ENCODE measurements at places on chromosomes 3 and 15. TPM values are rescaled to one million over a fixed set of nuclear protein-coding genes. Genes with fewer than 3 reads are reported as not detected.

Gene GMPPB
- total RNA-seq, result 29.2 TPM

Gene ADAMTSL3
- 7.6 TPM for total RNA-seq

Gene GOLGA8N
- total RNA-seq, result 15.7 TPM

Gene TP63
- 0.15 TPM for total RNA-seq

Gene ARL14
- not detected for total RNA-seq

Gene TGM5
- not detected for total RNA-seq

Gene SOX14
- total RNA-seq, result not detected

Gene TIMP4
- 1.1 TPM for total RNA-seq

Gene RARRES1
- 283 TPM for total RNA-seq

Gene ITIH1
- total RNA-seq, result 0.53 TPM

DNA sequence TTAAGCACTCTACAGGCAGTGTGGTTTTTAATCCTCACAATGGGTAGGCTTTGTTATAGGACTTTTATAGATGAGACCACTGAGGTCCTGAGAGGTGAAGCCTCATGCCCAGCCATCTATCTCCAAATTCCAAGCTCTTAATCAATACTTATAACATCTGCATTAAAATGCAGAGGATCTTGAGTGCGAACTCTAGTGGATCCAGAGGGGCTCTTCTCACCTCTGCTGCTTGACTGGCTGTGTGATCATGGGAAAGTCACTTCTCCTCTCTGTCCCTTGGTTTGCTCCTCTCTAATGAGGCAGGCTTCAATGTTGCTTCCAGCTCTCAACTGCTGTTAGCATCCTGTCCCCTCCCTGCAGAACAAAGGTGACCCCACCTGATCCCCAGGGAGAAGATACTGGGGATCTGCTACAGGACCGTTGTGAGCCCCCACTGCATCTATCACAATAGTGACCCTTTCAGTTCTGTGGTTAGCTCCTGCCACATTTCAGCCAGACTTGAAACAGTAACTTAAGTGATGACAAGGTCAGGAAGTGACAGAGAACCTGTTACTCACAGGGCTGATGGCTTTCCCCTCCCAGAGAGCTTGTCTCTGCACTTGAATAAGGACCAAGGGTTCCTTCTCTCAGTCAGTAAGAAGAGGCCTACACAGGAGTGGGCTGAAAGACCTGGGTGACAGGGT, 1.3 kb downstream of the SLC27A2 start:
- H3K27me3 ChIP-seq, result no peaks in the 10 kb centered on the region
- DNase-seq, result no peak
- H3K27ac ChIP-seq, result no peak overlapping the region
- peak overlapping the region; percentile 31 for H3K4me3 ChIP-seq
- H3K36me3 ChIP-seq, result no peaks in the 10 kb centered on the region
- H3K4me1 ChIP-seq, result peaks cover 4% of the 10 kb centered on the region

- no peaks in the 10 kb centered on the region for H3K4me1 ChIP-seq
- no peak overlapping the region for H3K4me3 ChIP-seq
- H3K36me3 ChIP-seq, result no peaks in the 10 kb centered on the region
- no peak overlapping the region for H3K27ac ChIP-seq
Observed at GRCh38 chr15:39313881-39314280, 267.0 kb upstream of the THBS1 start.

DNA sequence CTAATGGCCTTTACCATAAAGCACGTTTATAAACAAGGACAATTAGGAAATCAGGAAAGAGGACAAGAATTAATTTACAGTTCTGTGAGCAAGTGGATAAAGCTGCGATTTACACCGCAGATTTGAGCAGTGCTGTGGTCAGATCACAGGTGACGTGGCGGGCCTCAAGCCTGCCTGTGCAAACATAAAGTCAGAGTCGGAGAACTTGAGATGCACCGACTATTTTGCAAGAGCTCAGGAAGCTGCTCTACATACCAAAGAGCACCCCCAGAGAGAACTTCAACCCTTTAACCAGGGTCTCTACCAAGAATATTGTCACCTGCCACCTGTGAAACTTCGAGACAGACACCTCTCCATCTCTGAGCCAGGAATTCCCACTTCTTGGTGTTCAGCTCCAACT, 35.7 kb downstream of the MECOM start:
- no peak overlapping the region for H3K27ac ChIP-seq
- H3K4me3 ChIP-seq, result no peak overlapping the region
- H3K4me1 ChIP-seq, result no peaks in the 10 kb centered on the region
- DNase-seq, result no peak
- no peaks in the 10 kb centered on the region for H3K36me3 ChIP-seq

DNA sequence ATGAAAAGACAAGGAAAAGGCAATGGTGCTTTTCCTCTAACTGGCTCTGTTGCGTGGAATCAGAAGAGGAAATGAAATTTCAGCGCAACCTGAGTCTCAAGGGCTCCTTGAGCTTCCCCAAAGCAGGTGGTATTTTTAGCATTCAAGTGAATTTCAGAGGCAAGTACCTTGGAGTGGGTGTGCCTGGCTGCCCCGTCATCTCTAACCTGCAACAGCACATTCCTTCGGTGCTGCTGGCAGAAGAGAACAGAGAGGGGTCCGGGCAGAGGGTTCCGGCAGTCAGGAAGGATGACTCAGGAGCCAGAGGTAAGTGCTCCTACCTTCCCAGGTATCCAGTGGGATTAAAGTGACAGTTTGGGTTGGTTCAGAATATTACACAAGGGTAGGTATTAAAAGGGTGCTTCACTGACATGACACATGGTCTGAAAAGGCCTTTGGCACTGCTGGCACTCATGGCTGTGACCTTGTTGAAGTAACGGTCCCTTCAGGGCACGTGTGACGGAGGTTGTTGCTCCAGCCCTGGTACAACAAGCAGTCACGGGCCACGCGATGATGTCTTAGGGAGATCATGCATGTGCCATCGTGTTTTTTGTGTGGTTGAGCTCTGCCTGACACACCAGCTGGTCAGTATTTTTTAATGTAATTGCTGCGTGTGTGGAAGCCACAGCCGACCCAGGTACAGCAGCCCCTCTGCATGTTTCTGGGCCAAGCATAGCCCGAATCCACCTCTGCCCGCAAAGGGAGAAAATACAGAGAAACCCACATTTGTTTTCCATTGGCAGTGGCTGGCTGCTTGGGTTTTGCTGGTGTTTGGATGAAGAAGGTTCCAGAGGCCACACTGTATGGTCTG, 75.7 kb downstream of the LRRK1 start:
- H3K36me3 ChIP-seq, result no peaks in the 10 kb centered on the region
- H3K4me1 ChIP-seq, result no peaks in the 10 kb centered on the region
- H3K27me3 ChIP-seq, result no peaks in the 10 kb centered on the region

- DNase-seq, result no peak
- no peak overlapping the region for H3K4me3 ChIP-seq
- no peak overlapping the region for H3K27ac ChIP-seq
- no peaks in the 10 kb centered on the region for H3K36me3 ChIP-seq
- H3K27me3 ChIP-seq, result no peaks in the 10 kb centered on the region
- H3K4me1 ChIP-seq, result peaks cover 24% of the 10 kb centered on the region
Observed at GRCh38 chr3:50168388-50168787, 13.3 kb downstream of the SEMA3F start.

DNA sequence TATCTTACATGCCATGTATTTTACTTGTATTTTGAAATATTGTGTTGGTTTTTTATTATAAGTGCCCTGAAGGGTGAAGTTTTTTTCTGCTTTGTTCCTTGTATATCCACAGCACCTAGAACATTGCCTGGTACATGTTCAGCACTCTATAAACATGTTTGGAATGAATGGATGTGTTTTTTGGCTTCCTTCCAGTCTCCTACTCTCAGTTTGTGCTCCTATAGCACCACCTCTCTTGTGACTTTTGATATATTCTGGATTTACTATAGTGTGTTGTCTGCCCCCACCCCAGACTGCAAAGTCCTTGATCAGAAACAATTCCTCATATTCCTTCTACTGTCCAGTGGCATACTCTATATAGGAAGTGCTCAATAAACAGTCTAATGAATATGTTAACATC, 60.6 kb downstream of the PLCL2 start:
- DNase-seq, result no peak
- H3K27me3 ChIP-seq, result no peaks in the 10 kb centered on the region
- no peak overlapping the region for H3K27ac ChIP-seq
- H3K4me1 ChIP-seq, result peaks cover 2% of the 10 kb centered on the region
- no peak overlapping the region for H3K4me3 ChIP-seq
- H3K36me3 ChIP-seq, result no peaks in the 10 kb centered on the region

DNA sequence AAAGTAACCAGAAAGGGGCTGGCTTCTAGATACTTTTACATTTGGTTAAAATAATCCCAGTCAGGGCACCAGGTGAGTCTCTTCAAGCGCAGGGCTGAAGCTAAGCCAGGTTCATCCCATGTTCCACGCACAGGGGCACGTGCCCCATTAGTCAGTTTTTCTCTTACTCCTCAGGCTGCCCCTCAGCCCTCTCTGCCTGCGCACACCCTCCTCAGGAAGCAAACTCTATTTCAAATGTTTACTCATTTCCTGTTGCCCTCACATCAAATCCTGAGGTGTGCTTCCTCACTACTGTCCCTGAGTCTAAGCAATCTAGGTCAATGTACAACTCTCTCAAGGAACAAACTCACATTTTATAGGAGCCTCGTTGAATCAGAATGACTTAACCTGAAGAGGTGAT, 48.5 kb downstream of the THBS1 start:
- no peak overlapping the region for H3K27ac ChIP-seq
- no peak for DNase-seq
- no peaks in the 10 kb centered on the region for H3K36me3 ChIP-seq
- peaks cover 18% of the 10 kb centered on the region for H3K4me1 ChIP-seq
- H3K4me3 ChIP-seq, result no peak overlapping the region
- H3K27me3 ChIP-seq, result no peaks in the 10 kb centered on the region

- no peak overlapping the region for H3K4me3 ChIP-seq
- no peak overlapping the region for H3K27ac ChIP-seq
- H3K36me3 ChIP-seq, result no peaks in the 10 kb centered on the region
- DNase-seq, result no peak
- no peaks in the 10 kb centered on the region for H3K4me1 ChIP-seq
- no peaks in the 10 kb centered on the region for H3K27me3 ChIP-seq
Observed at GRCh38 chr3:194373899-194374298, 4.4 kb upstream of the LRRC15 start.

DNA sequence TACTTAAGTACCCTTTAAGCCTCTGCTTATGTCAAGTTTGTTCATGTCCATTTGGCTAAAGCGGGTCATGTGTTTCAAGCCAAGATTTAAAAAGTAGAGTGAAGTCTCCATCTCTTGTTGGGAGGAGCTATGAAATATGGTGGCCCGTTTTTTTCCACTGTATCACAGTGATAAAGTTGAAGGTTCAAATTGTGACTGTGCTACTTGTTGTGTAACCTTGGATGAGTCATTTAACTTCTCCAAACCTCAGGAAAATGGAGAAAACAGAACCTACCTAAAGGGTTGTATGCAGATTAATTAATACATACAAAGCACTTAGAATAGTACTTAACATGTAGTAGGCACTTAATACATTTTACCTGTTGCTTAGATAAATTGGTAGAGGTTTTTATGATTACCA, 43.4 kb downstream of the SNAPC5 start:
- H3K36me3 ChIP-seq, result no peaks in the 10 kb centered on the region
- no peak for DNase-seq
- no peaks in the 10 kb centered on the region for H3K27me3 ChIP-seq
- H3K4me3 ChIP-seq, result no peak overlapping the region
- H3K27ac ChIP-seq, result no peak overlapping the region

GRCh38 chr3:190505381-190506003, 8.4 kb upstream of the IL1RAP start:
- H3K4me1 ChIP-seq, result no peaks in the 10 kb centered on the region
- H3K4me3 ChIP-seq, result no peak overlapping the region
- no peak overlapping the region for H3K27ac ChIP-seq
- DNase-seq, result no peak

- no peak overlapping the region for H3K4me3 ChIP-seq
- H3K27me3 ChIP-seq, result no peaks in the 10 kb centered on the region
- H3K27ac ChIP-seq, result no peak overlapping the region
- no peak for DNase-seq
- no peaks in the 10 kb centered on the region for H3K36me3 ChIP-seq
- H3K4me1 ChIP-seq, result peaks cover 6% of the 10 kb centered on the region
Observed at GRCh38 chr3:167814441-167814951, 79.0 kb downstream of the SERPINI1 start.

DNA sequence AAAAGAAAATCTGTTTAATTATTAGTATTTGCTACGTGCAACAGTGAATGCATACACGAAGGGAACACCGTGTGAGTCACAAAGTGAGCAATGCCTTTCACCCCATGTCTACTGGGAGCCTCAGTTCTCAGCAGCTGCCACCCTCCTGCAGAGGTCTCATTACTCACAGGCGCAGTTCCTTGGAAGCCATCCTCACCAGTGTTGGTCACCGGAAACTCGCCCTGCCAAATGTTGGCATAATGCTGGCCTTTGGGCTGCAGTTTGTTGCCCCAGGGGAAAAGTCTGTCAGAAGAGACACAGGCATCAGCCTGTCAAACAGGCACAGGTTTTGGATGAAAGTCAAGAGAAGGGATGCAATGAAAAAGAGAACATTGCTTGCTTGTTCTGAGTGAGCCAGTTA, 50.1 kb downstream of the SUMF1 start:
- DNase-seq, result no peak
- no peaks in the 10 kb centered on the region for H3K27me3 ChIP-seq
- no peak overlapping the region for H3K4me3 ChIP-seq
- no peaks in the 10 kb centered on the region for H3K36me3 ChIP-seq
- no peak overlapping the region for H3K27ac ChIP-seq

GRCh38 chr3:10992943-10993728, 588 bp downstream of the SLC6A1 start:
- H3K27ac ChIP-seq, result no peak overlapping the region
- H3K27me3 ChIP-seq, result no peaks in the 10 kb centered on the region
- H3K4me1 ChIP-seq, result peaks cover 2% of the 10 kb centered on the region

DNA sequence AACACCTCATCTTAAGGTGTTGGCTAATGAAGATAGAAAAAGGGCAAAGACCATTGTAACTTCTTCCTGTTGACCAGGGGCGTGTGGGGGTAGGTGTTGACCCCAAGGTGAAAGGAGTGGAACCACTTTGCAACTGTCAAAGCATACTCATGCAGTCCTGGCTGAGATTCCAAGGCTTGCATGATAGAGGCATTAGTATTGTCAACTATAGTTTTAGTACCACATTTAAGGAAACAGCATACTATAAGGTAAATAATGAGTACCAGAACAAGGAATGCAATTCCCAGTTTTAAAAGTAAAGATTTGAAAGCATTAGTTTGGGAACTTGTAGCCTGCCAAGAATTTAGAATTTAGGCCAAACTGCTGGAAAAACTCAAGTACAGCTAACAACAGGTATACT, 27.8 kb upstream of the ADGRG7 start:
- no peaks in the 10 kb centered on the region for H3K27me3 ChIP-seq
- H3K4me3 ChIP-seq, result no peak overlapping the region
- H3K36me3 ChIP-seq, result no peaks in the 10 kb centered on the region

GRCh38 chr15:52682200-52682599, 3.0 kb upstream of the ATOSA start:
- peaks cover 2% of the 10 kb centered on the region for H3K4me1 ChIP-seq
- H3K36me3 ChIP-seq, result no peaks in the 10 kb centered on the region
- no peaks in the 10 kb centered on the region for H3K27me3 ChIP-seq
- no peak overlapping the region for H3K4me3 ChIP-seq
- no peak for DNase-seq

DNA sequence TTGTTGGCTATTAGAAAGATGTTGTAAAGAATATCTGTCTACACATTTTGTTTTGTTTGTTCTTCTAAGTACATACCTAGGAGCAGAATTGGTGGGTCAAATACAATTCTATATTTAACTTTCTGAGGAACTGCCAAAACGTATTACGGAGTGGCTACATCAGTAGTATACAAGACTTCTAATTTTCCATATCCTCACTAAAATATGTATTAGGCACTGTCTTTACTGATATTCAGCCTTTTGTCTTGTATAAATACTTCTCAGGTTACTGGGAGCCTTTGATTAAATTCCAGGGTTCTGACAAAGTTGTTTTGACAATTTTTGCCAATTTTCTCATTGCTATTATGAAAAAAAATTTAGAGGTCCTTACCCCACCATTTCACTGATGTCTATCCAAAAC, 146.7 kb downstream of the NR2E3 start:
- no peaks in the 10 kb centered on the region for H3K36me3 ChIP-seq
- H3K27ac ChIP-seq, result no peak overlapping the region
- H3K4me3 ChIP-seq, result no peak overlapping the region

Data from ovary (tissue), 10 donors.